ENCODE measurements at places on chromosomes 5 and 9.

DNA sequence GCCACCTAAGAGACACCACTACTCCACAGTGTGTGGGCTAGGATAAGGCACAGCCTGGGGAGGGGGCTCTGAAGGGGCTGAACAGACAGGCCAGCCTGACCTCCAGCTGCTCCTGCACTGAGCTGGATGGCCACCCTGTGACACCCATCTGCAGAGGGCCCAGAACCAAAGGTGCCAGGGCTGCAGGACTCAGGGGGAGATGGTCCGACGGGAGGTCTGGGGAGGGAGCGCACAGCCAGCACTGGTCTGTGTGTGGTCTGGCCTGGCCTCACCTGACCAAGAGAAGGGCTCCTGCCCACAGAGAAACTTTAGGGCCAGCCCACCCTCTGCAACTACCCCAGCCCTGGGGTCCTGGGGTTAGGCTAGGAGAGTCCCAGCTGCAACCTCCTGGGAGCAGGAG lies 789 bp downstream of the LTC4S start:
- DNase-seq = no peak

- peak; percentile 95 for DNase-seq
Observed at GRCh38 chr9:77440057-77440456, 208.1 kb downstream of the GNA14 start.

DNA sequence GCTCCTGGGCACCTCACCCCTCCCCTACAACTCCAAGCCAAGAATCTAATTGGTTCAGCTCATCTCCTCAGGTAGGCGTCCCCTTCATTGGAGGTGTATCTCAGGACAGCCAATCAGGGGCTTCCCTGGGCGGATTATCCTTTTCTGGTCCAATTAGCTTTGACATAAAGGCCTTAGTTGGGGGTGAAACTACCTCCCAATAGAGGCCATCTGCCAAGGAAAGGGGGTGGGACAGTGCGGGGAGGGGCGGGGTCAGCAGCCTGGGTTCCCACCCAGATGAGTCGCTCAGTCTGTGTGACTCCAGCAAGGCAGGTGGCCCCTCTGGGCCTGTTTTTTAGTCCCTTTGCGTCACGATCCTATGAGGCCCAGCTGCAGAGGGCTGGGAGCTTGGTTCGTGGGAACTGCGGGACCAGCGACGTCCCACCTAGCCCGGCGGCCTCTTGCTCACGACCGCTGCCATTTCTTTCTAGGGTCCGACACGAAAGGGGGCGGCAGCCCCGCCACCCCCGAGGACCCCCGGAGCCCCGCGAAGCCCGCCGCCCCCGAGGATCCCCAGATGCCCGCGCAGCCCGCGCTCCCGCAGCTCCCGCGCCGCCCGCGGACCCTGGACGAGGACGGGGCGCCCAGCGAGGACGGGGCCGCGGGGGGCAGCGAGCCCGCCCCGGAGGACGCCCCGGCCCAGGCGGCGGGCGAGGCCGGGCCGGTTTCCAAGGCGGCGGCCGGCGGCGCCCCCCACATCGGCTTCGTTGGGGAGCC lies 8.9 kb downstream of the PRRT1B start:
- DNase-seq = no peak

DNA sequence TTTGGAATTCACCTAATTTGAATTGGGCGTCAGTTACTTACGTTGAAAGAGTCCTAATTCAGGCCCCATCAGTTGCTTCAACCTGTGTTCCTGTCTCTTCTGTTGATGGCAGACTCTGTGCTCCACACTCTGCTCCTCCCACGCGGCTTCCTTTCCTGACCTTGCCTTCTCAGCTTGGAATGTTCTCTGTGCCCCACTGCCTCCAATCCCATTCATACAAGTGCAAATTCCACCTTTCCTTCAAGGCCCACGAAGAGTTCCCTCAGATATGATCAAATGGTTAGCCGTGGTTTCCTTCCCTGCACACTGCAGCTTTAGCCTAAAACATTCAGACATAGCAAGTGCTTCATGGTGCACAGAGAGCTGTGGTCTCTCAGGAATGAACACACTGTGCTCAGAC lies 65.7 kb downstream of the SREK1 start:
- DNase-seq = no peak

DNA sequence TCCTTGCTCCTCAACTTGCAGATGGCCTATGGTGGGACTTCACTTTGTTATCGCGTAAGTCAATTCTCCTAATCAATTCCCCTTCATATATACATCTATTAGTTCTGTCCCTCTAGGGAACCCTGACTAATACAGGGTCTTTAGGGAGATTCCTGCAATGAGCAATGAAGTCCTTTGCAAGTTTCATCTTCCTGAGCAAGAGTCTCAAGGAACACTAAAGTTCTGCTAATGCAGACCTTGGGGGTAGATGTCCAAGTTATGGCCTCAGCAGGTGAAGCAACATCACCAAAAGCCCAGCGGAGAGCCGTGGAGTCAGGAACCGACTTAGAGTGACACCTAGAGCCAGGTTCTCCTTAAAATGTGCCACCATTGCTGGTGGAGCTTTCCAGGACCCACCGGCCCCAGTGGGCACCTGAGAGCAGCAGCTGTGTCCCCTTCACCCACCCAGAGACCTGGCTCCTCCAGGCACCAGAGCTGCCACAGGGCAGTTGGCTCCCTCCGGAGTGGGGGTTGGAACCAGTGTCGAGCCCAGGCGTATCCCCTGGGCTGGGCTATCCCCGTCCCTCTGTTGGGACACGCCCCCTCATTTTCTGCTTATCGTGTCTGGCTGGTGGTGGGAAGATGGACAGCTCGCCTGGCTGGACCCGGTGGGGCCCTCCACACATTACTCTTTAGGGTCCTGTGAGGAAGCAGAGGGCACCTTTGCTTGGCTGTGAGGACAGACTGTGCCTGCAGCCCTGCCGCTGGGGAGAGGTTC lies 10.9 kb upstream of the FCN1 start:
- no peak for DNase-seq

- DNase-seq = no peak
Observed at GRCh38 chr5:109852371-109853155, 162.8 kb downstream of the MAN2A1 start.

All from skin of body (tissue), 3 donors.